Lower lobe of right lung (tissue), 2 donors: ENCODE measurements at places on chromosomes 5 and 9. TPM values are rescaled to one million over a fixed set of nuclear protein-coding genes. Genes with fewer than 3 reads are reported as not detected.

Gene DND1
- 1.2 TPM for total RNA-seq

DNA sequence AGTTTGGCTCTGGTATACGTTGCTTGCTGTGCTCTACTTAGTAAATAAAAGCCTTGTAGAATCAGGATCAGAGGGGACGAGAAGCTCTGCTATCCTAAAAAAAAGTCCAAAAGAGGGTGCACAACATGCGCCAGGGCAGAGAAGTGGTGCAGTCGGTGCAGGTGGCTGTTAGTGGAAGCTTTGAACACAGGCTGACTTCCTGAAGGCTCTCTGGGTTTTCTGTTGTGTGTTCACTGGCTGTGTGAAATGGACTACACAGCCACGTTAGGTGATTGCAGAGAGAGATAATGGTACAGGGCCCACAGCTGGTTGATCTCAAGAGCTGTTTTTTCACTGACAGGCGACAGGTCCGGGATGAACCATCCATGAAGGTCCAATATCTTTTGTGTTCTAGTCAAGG is 167.4 kb downstream of the TMEM167A start:
- DNase-seq, result no peak

- DNase-seq, result no peak
These were observed 44.6 kb downstream of the AOPEP start for GRCh38 chr9:94771096-94771495.

- DNase-seq, result no peak
These were observed 378.3 kb downstream of the KIAA0825 start for GRCh38 chr5:94240134-94240533.

- DNase-seq, result no peak
These were observed 69.8 kb downstream of the CNTLN start for GRCh38 chr9:17204611-17205152.

Gene MYOZ3
- 0.92 TPM for total RNA-seq

GRCh38 chr9:102035929-102036328 is 297.5 kb upstream of the GRIN3A start:
- DNase-seq, result no peak

- DNase-seq, result no peak
These were observed 73.3 kb downstream of the SLCO4C1 start for GRCh38 chr5:102222772-102223171.

- DNase-seq, result no peak
These were observed 147.3 kb upstream of the FST start for GRCh38 chr5:53333160-53333559.

DNA sequence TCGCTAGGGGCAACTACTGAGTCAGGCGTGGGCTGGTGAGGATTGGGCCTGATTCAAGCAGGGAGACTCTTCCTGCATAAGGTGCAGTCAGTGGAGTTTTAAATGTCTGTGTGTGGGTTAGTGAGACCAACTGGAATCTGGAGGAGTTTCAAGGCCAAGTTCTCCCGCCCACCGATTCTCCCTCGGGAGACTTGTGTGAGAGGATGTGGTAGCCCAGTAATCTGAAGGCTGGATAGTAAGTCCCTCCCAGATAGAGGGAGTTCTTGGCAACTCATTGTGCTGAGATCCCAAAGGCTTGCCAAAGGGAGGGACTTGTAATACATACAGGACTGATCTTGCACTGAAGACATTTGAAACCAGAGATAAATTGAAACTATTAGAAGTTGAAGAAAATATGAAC is 51.8 kb downstream of the WDR36 start:
- no peak for DNase-seq

Gene IFNA14
- not detected for total RNA-seq

DNA sequence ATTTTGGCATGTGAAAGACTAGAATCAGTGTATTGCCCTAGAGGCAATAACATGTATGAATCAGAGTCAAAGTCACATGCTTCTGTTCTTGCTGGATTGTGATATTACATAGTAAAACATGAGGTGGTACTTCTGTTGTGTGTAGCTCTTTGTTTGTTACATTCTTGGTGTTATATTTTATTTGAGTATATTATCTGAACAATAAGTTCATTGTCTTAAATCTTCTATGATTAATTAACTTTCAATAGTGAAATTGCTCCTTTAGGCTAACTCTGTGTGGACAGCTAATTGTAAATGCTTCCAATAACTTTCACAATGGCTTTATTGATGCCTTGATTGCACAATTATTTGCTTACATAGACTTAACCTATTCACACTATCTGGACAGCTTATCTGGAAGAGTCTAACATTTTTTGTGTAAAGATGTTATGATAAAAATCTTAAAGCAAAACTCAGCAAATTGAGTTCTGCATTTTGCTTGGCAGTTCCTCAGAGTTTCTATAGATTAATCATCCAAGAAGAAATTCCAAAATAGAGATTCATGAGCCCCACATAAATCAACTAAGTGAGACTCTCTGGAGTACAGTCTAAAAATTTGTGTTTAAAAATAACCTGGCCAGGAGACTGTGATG is 239.6 kb upstream of the TUSC1 start:
- no peak for DNase-seq

DNA sequence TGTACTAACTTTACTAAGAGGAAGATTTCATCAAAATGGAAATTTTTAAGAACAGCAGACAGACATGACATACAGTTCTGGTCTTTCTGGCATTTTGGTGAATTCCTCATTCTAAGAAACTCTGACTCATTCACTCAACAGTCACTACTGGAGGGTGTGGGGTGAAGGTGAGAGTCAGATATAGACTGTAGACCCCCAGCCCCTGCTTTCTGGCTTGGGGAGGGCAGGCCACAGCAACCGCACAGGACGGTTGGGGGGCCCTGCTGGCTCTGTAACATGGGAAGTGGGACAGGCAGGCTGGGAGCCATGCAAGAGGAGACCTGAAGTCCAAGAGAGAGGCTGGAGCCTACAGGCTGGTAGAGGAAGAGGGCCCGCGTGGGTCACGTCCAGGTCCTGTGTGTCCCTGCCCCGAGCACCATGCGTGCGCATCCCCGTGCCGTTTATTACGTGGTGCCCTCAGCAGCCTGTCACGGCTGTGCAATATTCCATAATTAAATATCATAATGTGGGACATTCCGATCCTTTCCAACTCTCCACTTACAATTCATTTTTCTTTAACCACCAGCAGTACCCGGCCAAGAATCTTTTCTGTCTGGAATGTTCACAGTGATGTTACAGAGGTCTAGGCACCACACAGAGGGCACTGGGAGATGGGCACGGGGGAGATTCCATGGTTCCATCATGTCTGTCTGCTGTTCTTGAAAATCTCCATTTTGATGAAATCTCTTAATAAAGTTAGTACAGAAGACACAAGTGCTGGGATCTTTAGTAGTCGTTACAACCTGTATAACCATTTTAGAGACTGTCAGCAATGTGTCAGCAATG is 75.5 kb downstream of the SEMA4D start:
- DNase-seq, result peak; percentile 64

- no peak for DNase-seq
These were observed 6.4 kb downstream of the SOWAHA start for GRCh38 chr5:132819468-132819867.

Gene EIF4E1B
- not detected for total RNA-seq

GRCh38 chr5:56356121-56356835 is 123.1 kb upstream of the ANKRD55 start:
- no peak for DNase-seq

GRCh38 chr9:130242270-130243014 is 23.1 kb upstream of the HMCN2 start:
- DNase-seq, result no peak

GRCh38 chr5:127097278-127097677 is 24.0 kb upstream of the C5orf63 start:
- no peak for DNase-seq

DNA sequence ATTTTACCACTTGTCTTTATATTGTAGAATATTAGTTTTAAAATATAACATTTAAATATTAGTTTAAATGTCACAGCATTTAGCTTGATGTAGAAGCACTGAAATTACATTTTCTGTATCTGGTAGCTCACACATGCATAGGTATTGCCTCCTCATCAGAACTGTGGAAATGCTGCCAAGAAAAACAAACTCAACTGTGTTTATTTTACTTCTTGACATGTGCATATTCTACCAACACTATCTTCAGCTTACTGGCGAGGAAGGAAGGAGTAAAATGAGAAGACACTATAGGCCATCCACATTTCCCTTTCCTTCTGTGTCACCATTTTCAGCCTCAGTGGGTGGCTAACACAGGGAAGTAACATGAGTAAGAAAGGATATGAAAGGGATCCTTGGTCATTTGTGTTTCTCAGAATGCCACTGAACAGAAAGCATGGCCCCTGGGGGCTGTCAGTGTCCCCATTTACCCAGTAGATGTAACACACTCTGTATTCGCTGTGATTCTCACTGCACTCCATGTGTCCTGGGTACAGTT is 81.0 kb upstream of the HTR4 start:
- DNase-seq, result no peak

- peak; percentile 67 for DNase-seq
These were observed 598 bp downstream of the RGP1 start for GRCh38 chr9:35749515-35750255.

GRCh38 chr9:127833555-127833954 is 20.9 kb downstream of the ENG start:
- no peak for DNase-seq

Gene GHR
- 5.2 TPM for total RNA-seq

GRCh38 chr9:90858457-90858901 is 56.9 kb downstream of the SYK start:
- DNase-seq, result no peak
